ENCODE measurements at places on chromosomes 4 and X.

DNA sequence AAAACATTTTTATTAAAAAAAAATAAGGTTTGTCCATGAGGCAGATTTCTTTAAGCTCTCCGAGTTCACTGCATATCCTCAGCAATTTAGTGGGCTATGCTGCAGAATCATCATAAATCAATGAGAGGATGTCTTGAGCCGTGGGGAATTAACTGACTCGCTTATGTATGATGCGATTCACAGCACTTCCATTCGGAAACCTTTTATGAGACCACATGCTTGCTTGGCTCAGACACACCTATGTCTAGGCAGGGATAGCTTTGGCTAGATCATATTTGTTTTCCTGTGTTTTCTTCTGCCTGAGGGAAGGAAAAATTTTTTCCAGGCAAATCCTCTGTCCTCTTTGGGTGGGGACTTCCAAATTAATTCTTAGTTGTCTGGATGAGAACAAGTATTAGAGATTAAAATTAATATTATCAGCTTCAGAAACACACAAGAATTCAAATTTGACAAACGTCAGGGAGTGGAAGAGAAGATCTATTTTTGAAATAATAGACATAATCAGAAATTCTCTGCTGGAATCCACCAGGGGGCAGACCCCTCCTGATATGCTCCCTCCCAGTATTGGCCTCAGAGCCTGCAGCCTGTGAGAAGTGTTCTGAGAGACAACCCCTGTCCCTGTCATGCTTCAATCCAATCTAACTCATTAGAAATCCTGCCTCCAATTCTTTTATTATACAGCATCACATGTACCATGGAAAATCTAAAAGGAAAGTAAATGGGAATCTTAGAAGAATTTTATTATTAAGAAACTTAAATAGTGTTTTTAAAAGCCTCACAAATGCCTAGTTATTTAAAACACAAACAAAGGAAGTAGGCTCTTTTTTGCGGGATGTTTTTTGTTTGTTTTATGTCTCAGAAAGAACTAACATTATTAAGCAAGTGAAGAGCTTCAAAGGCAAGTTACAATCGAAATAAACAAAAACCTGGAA is 345.1 kb upstream of the TACR3 start:
- DNase-seq: peak; percentile 5

DNA sequence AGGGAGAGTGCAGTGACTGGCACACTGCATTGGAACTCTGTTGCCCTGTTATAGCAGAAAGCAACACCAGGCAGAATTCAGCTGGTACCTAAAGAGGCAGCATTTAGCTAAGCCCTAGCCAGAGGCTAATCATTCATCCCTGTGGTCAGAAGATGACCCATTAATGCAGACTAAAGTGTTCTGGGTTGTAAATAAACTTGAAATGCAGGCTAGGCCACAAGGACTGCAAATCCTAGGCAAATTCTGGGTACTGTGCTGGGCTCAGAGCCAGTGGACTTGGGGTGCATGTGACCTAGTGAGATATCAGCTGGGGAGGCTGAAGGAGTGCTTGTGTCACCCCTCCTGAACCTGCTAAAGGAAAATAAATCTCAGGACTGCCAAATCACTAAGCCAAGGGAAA is 91.2 kb downstream of the LPAR4 start:
- no peak for DNase-seq

DNA sequence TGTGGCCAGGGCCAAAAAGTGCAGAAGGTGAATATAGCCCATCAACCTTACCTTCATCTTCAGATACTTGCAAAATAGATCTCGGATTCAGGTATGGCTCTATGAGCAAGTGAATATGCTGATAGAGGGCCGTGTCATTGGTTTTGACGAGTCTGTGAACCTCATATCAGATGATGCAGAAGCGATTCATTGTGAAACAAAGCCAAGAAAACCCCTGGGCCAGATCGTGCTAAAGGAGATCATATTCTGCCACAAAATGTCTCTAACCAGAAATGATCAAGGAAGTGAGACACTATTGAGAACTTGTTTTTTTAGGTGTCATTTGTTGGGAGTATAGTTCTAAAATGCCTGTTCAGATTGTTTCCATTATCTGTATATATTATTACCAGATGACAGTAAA is 48.3 kb downstream of the PDK3 start:
- peak; percentile 84 for DNase-seq

DNA sequence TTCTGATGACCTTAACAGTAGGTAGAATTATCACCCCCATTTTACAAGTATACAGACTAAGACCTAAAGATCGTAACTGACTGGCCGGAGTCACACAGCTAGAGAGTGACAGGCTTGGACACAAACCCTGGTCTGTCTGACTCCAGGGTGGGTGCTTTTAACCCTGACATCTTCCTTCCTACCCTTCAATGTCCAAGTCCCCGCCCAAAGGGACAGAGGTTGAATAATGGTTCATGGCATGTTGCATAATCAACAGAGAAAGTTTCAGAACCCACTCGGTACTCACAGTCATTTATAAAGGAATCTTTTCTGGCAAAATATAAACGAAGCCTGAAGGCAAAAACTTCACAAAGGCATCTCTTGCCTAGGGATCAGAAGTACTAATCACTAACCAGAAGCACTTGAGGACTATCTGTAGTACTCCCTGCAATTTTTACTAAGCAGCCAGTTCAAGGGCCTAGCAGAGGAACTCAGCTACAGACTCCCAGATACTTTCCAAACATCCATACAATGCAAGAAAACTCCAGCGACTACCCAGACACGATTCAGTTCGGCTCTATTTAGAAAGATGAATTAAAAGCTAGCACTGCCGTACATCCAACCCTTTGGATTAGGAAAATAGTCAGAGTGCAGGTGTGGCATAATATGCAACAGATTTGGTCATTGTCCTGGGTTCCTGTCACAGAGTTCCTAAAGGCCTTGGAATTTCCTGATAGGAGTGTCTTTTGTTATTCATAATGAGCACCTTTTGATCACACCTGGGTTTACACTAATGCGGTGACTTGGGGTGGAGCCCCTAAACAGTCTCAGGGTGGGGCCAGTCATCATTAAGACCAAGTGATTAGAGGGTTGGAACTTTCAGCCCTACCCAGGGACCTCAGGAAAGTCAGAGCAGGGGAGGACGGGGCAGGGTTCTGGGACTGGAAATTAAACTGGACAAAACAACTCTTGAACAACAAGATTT is 44.0 kb downstream of the RELL1 start:
- no peak for DNase-seq

- DNase-seq: no peak
These were observed 20.7 kb upstream of the CLGN start for GRCh38 chr4:140448162-140448561.

- no peak for DNase-seq
These were observed 81.1 kb downstream of the FAM47B start for GRCh38 chrX:35023683-35024082.

DNA sequence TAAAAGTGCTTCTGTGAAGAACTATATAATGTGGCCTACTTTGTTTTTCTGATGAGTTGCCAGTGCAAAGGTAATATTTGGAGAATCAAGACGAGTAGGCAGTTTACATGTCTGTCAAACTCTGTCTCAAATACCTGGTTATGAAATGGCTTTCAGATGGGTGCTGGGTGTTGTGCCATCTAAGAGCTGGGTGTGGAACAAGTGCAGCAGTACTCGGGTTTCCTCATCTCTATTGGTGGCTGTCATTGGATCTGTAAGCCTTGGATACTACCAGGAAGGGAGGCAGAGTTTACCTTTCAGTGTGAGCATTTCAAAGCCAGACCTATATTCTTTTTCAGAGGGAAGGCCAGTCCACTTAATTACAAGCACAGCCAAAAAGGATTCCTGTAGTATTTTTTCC is 37.2 kb downstream of the MTM1 start:
- no peak for DNase-seq

DNA sequence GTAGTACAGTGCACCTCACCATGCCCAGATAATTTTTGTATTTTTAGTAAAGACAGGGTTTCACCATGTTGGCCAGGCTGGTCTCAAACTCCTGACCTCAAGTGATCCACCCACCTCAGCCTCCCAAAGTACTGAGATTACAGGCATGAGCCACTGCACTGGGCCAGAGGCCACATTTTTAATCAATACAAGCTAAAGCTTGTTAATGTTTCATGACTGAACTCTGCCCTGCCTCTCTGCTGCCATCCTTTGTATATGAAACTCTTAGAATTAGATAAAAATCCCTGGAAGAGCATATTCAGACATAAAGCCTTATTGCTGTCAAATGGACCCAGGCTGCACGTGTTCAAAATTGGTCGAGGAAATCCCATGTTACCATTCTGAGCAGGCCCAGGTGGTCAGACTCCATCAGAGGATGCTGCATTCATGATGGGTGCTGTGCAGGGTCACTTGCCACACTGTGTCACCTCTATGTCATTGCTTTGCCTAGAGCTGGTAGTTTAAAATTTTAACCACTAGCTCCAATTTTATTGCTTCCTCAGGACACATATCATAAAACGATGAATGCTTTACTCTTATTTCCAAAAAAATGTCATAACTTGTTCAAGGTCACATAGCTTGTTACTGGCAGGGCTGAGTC is 45.2 kb downstream of the LNX1 start:
- no peak for DNase-seq

DNA sequence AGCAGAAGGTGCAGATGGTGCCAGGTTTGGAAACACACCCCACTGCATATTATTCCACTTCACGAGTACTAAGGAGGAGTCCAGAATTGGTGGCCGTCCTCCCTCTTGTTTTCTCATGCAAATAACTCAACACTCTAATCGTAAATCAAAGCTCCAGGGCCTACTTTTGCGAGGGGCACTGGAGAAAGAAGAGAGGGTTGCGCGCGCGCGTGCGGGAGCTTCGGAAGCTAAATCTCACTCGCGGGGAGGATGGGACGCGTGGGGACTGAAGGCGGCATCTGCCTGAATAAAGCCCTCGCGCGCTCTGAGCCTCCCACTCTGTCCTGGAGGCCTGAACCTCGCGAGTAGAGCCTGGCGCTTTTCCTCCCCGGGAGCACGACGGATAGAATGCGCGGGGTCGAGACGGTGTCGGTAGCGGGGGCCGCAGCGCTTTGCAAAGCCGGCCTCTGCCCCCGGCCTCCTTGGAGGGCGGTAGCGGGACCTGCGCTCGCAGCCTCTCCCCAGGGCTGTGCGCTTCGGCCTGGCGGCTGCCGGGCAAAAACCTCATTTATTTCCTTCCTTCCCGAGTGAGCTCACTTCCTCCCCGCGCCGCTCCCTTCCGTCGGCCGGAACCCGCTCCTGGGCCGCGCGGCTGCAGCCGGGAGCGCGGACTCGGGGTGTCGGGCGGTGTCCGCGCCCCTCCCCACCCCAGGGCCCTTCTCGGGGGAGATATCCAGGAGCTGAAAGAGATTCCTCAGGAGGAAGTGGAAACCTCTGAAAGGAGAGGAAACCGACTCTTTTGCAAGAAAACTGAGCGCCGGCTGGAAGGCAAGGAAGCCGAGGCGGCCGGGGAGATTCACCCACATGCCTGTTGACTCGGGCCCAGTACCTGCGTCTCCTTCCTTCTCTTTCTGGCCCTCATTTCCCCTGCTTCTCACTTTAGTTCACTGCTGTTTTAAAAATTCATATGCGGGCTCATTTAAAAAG is 20.7 kb downstream of the HAND2 start:
- DNase-seq: peak; percentile 36

GRCh38 chr4:110197529-110198042 is 829 bp downstream of the ELOVL6 start:
- peak; percentile 71 for DNase-seq

DNA sequence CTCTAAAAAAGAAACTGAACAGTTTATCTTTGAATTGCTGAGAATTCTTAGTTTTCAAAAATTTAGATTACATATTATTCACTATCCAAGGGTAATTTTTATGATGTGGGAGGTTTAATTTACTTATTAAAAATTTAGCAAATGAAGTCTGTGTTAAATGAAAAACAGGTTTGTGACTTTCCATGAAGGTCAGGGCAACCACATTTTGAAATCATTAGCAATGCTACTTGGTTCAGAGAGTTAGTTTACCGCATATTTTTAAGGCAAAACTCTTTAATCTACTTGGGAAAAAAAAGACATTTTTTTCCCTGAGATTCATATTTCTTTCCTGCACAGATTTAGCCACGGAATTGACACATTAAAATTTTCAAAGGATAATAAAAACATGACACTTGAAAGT is 37.3 kb upstream of the PRSS12 start:
- no peak for DNase-seq

- no peak for DNase-seq
These were observed 19.4 kb downstream of the BMP3 start for GRCh38 chr4:81049907-81050306.

- no peak for DNase-seq
These were observed 870.2 kb downstream of the C4orf33 start for GRCh38 chr4:129966175-129966574.

- no peak for DNase-seq
These were observed 81.2 kb downstream of the ABLIM2 start for GRCh38 chr4:8077181-8078108.

DNA sequence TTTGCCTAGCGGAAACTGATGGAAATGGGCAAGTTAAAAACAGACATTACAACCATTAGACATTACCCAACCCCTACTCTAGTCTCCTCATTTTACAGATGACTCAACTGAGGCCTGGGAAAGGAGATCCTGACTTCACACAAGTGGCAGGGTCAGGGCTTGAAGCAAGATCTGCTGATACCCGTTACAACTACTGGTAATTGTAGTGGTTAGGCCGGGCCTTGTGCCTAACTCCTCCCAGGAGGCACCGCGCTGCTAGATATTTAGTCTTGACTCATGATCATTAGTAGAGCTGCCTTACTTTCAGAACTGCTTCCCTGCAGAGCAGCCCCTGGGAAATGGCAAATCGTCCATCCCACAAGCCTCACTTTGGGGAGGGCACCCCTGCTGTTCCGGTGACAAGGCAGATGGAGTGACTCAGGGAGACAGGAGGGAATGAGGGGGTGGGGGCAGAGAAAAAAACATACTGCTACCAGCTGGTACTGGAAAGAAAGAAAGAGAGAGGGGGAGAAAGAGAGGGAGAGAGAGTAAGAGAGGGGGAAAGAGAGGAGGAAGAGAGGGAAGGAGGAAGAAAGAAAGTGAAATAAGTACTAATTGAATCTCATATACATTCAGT is 12.2 kb downstream of the ARHGEF6 start:
- peak; percentile 80 for DNase-seq

DNA sequence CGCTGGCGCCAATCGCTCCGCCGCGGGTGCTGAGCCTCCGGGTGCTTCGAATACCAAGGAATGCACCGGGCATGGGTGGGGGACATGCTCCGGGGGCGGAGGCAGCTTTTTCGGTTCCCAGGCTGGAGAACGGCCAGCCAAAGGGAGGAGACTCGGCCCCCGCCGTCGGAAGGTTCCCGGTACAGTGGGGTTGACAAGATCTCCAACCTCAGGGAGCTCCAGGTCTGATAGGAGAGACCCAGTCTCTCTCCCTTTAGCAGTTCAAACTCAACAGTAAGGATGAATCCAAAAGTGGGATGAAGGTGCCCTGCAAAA is 29.1 kb upstream of the BCORL1 start:
- no peak for DNase-seq

Measured in activated CD4-positive, alpha-beta T cell treated with anti-CD3 and anti-CD28 coated beads, Interleukin-2, amount 50 U/mL, for 16 hours (primary cell).